ENCODE measurements at places on chromosomes 12 and 14.

DNA sequence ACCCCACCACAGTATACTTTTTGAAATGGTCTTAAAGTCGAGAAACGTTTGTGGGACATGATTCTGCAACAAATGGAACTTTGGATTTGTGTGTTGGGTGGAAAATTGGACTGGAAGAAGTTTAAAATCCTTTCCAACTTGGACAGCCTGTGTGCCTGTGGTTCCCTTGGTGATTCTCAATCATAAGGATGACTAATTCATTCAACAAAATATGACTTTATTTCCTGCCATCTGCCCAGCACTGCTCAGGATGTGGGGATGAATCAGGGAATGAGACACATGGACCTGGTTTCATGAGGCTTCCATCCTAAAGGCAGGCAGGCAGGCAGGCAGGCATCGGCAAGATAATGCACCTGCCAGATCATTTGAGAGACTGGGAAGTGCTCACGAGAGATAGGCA, 57.3 kb upstream of the TMEM132D start:
- no peak for DNase-seq

- DNase-seq, result no peak
Observed at GRCh38 chr12:76316468-76316867, 31.7 kb downstream of the BBS10 start.

DNA sequence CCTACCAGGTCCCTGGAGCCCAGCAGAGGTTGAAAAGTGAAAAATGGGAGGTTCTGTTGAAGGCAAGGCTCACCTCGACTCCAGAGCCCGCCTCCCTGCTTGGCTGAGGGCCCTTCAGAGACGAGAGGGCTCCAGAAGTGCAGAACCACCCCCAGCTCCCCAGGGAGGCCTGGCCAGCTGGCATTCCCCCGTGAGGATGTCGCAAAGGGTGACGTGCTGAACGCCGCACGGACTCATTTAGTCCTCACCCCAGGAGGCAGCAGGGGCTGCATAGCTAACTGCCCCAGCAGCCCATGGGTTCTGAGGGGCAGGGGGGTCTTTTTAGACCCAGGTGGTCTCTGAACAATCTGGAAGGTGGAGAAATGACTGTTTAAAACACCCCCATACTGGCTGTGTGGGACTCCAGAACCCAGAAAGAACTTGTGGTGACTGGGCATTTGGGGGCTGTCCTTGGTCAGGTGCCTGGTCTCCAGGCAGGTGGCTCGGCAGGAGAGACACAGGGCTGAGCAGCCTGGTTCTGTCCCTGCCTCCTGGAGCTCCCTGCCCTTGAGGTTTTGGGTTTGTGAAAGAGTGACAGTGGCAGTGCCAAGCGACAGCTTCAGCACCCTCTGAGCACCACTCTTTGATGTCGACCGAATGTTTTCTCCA, 32.0 kb downstream of the ANAPC7 start:
- no peak for DNase-seq

DNA sequence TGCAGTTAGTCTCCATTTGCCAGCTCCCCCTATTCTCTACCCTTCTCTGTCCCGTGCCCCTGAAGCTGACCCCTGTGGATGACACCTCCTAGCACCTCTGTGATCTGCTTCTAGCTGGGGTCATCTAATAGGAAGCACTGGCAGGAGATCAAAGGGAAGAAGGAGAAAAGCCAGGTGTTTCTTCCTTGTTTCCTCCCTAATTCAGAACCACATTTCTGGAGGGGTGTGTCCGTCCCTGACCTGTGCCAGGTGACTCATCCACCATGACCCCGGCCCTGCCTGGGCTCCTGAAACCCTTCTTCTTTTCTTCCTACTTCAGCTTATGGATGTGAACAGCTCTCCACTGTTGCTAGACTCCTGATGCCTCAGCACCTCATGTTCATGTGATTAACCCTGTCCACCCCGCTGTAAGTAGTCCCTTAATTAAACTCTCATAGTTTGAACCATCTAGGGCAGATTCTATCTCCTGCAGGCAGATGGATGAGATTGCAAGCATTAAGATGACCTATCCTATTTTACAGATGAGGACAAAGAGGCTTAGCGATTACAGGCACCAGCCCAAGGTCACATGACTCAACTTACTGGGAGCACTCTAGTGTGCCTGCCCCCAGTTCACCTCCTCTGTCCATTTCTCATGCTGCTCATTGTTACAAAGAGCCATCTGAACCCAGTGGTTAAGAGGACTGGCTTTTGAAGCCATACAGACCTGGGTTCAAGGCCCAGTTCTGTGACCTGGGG, 770.5 kb downstream of the MED13L start:
- DNase-seq, result no peak

DNA sequence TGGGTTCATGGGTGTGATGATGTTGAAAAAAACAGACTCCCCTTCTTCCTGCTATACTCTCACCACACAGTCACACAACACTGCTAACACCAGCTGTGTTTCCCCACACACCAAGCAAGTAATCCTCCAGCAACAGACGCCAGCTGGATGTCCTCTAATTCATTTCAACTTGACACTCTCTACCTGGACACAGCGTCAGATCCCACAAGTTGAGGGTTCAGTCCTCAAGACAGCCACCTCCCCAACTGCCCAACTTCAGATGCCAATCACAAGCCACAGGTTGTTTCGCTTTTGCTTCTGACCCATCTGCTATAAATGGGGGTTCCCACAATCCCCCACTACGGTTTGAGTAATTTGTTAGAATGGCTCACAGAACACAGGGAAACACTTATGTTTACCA, 49.3 kb downstream of the TMEM30B start:
- DNase-seq, result no peak

GRCh38 chr12:110475426-110475825, 6.8 kb downstream of the FAM216A start:
- DNase-seq, result no peak
